Activated CD4-positive, alpha-beta T cell treated with anti-CD3 and anti-CD28 coated beads, Interleukin-2, amount 50 U/mL, for 24 hours (primary cell): ENCODE measurements at places on chromosomes 1 and 21.

- DNase-seq = no peak
Measured at GRCh38 chr21:35159881-35160280, 110.8 kb upstream of the RUNX1 start.

DNA sequence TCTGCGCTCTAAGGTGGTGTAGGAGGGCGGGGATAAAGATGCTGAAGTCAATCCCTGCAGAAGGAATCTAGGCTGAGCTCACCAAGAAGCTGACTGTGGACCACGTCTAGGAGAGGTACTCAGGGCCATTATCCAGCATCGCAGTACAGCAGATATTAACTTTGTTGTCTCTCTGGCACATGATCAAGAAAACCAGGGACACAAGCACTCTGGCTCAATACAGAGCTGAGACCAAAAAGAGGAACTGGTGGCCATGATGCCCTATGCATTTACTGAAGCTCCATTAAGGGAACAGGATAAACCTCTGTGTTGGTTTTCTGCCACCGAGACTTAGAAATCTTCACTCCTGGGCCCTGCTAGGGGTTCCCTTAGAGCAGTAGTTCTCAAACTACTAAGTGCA is 38.0 kb upstream of the ANGPTL7 start:
- DNase-seq = no peak

- no peak for DNase-seq
Measured at GRCh38 chr21:36122977-36123376, 11.9 kb upstream of the CBR3 start.

DNA sequence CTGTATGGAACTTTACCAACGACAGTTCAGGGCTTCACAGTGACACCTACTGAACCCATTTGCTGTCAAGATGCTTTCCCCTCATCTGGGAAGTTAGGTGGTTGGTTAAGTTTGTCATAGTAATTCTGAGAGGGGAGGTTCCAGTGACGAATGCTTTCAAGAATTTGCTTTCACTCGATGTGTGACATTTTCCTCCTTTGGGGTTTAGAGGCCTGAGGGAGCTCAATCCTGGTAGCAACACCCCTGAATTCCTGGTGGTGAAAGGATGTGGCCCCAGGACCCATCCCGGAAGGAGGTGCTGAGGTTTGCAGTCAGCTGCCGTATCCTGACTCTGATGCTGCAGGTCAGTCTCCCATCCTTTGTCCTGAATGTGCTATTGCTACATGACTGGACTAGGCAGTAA is 2.8 kb downstream of the PIGV start:
- DNase-seq = peak; percentile 27

GRCh38 chr1:165383067-165383466 is 26.6 kb upstream of the LMX1A start:
- DNase-seq = no peak

- no peak for DNase-seq
Measured at GRCh38 chr21:33828083-33828482, 87.5 kb downstream of the ATP5PO start.

DNA sequence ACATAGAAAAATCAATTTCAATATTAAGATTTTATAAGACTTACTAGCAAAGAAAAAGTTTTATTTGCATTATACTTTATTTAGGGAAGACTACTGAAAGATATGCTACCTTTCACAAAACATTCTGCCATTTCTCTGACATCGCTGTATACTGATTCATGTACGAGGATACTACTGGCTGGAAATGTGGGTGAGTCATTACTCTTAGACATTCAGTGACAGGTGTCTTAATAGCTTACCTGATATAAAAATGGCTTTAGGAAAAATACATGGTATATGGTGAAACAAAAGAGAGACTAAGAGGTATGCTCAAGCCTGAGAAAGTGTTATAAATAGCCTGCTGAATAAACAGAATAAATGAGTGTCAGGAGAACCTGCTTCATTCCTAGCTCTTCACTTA is 73.0 kb upstream of the EXO1 start:
- DNase-seq = no peak

GRCh38 chr1:109767637-109768334 is 4.1 kb upstream of the EPS8L3 start:
- DNase-seq = no peak

GRCh38 chr1:201270616-201271390 is 12.5 kb upstream of the PKP1 start:
- DNase-seq = no peak

- DNase-seq = no peak
Measured at GRCh38 chr1:86183810-86184209, 27.2 kb upstream of the COL24A1 start.

DNA sequence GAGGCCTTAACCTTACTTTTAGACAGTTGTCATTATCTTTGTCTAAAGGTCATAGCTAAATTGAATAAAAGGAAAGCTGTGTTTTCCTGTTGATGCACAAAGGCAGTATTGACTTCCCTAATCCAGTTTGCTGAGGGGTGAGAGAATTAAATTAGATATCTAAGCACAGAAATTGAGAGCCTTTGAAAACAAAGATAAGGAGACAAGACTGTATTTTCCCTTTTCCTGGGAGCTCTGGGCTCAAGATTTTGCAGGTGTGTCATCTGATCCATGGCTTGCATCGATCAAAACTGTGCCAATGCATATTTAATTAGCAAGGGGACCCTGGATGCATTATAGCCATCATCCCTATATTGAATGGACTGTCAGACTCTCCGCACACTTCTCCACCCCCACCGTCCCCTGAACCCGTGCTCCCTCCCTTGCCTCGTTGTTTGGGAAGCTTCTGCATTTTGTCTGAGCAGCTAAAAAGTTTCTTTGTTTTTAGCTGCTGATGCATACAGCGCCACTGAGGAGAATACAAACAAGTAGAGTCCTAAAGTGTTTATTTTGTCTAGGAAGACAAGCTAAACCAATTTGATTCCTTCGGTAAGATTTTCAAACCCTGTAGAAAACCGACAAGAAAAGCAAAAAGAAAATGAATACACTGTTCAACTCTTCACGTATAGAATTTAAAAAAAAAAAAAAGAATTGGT is 186.3 kb downstream of the NFIA start:
- no peak for DNase-seq

- DNase-seq = no peak
Measured at GRCh38 chr21:34595457-34595856, 19.5 kb downstream of the RCAN1 start.

DNA sequence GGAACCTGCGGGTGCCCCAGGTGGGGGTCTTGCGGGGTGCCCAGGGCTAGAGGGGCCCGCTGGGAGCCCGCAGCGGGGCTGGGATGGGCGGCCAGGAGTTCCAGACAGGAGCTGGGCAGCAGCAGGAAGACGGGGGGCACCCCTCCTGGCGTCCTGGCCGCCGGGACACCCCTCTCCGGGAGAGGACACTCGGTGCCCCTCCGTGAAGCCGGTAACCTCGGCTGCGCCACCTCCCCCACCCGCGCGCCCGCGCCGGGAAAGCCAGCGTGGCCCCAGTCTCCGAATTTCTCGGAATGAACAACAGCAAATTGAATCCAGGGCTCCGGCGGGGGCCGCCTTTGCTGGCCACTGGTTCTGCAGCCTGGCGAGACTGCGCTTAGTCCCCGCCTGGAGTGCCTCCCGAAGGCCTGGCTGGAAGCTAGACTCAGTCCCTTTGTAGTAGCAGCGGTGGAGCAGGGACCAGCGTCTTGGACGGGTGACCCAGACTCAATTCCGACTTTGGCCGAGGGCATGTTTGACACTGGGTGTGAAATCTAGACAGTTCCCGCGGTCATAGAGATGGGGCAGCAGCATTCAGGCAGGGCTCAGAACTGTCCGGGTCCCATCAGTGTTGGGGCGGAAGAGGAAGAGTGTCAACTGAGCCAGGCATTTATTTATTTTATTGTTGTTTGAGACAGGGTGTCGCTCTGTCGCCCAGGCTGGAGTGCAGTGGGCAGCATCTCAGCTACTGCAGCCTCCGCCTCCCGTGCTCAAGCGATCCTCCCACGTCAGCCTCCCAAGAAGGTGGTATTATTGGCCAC is 773 bp downstream of the IFNGR2 start:
- DNase-seq = no peak

- DNase-seq = no peak
Measured at GRCh38 chr1:162916821-162917613, 56.0 kb upstream of the CCDC190 start.

DNA sequence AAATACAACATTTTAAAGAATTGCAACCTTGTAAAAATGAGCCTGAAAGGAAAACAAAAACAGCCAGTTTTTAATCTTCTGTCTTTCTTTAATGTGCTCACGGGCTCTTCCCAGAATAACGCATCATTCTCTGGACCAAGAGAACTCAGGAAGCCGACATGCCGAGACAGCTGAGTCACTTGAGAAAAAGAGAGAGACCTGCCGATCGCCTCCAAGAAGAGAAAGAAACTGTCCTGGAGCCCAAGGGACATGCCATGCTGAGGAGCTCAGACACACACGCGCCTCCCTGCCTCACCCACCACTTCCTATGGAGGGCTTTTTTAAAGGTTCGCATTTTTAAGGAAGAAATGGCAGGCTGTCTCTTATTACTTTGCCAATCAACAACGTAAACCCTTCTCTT is 176.4 kb downstream of the ZNF281 start:
- no peak for DNase-seq

- no peak for DNase-seq
Measured at GRCh38 chr1:173925306-173926242, 8.4 kb upstream of the SERPINC1 start.

DNA sequence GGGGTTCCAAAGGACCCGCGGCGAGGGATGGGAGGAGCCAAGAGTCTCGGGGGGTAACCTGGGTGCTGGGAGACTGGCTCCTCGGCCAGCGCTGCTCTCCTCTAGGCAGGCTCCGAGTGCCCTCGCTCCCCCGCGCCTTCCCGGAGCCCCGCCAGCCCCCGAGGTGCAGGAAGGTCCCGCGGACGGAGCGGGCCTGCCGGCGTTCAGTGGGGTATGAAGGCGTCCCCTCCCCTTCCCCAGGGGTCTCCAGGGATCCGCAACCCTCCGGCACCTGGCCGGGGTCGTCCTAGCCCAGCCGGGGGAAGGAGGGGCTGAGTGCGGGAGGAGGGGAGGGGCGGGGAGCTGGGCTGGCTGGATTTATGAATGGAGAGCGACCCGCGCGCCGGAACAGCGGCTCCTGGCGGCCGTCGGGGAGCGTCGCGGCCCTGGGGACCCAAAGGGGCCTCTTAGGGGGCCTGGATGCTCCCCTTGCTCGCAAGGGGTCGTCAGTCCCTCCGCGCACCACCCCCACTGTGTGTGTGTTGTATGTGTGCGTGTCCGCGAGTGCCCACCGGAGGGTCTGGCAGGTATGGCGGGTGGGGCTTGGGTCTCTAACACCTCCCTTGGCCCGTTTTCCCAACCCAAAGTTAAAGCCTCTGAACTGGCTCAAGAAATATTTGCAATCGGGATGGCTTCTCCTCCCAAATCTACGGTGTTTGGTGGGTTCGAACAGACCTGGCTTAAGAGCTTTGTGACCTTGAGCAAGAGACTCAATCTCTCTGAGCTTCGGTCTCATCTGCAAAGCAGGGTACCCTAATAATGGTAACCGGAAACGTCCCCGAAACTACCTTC is 642 bp downstream of the HCRTR1 start:
- peak; percentile 15 for DNase-seq

GRCh38 chr1:214009423-214010196 is 21.8 kb downstream of the PROX1 start:
- no peak for DNase-seq

GRCh38 chr1:29169976-29170375 is 11.7 kb downstream of the SRSF4 start:
- no peak for DNase-seq

DNA sequence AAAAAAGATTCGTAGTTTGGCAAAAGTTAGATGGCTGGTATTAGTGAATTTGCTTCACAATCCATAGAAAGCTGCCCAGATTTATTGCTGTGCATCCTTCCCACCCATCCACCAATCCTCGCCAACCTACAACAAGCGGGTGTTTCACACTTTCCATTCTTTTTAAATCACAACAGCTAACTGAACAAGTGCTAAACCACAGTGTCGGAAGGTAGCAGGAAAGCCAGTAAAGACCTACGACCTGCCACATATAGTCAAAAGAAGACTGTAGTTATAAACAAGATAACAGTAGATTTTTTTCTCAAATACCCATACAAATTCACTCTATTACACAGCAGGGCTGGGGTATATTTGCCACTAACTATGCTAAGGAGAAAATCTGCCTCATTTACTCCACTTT is 47.0 kb upstream of the AIM2 start:
- no peak for DNase-seq

DNA sequence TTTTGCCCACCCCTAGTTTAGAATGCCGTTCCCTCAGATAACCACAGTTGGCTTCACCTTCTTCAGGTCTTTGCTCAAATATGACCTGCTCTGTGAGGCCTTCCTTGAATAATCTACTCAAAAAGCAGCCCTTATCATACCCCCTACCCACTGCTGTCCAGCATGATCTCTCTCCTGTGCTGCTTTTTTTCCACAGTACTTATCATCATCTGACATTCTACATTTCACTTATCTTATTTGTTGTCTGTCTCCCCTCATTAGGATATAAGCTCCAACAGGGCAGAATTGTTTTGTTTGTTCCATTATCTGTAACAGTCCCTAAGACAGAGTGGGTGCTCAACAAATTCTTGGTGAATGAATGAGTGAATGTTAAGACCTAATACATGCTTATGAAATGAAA is 18.1 kb downstream of the USP24 start:
- DNase-seq = no peak

DNA sequence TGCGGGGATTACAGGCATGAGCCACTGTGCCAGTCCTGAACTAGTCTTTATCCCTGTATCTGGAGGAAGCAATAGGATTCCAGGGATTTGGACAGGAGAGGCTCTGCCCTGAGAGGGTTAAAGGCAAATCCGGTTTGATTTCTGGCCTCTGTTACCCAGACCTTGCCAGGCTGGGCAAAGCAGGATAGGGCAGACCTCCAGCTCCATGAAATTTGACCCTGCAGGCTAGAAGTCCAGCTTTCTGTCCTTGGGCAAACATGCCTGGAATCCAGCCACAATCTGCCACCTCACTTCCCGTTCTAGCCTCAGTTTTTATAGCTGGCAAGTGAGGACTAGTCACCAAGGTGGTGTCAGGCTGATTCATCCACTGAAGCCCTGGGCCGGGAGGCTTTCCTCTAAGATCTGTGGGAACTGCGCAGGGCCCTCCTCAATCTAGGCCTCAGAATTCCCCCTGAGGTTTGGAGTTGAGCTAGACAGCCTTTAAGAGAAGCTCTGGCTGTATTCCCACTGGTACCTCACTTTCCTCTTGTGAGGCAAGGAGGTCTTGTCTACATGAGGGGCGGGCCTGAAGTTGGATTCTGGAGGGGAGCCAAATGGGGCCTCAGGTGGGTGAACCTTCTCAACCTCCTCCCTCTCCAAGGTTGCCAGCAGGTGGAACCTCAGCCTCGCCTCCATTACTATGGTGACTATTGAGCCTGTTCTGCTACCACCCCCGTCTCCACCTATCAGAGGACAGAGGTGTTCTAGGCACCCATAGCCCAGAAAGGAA is 7.0 kb upstream of the P3R3URF start:
- DNase-seq = no peak

GRCh38 chr1:110133436-110133835 is 16.9 kb upstream of the SLC6A17 start:
- no peak for DNase-seq

DNA sequence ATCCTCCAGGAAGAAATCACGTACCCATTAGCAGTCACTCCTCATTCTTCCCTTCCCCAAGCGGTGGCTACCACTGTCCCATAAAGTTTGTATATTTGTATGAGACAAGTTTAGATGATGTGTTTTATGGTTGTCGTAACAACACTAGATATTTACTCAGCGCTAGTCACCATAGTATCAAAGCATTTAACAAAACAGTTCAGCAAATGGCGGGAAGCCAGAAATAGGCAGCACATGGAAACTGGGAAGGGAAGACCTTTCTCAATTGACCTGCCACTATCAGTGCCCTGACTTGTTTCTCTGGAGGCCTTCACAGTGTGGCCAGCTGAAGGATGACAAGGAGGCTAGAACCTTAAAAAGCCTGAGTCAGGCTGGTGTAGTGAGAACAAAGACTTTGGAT is 31.1 kb downstream of the CNST start:
- no peak for DNase-seq

GRCh38 chr1:204344665-204345355 is 14.9 kb downstream of the PLEKHA6 start:
- DNase-seq = no peak
